ENCODE measurements at places on chromosomes 6 and 20.

- no peak for DNase-seq
Measured at GRCh38 chr6:82836022-82836575, 229.5 kb downstream of the UBE3D start.

DNA sequence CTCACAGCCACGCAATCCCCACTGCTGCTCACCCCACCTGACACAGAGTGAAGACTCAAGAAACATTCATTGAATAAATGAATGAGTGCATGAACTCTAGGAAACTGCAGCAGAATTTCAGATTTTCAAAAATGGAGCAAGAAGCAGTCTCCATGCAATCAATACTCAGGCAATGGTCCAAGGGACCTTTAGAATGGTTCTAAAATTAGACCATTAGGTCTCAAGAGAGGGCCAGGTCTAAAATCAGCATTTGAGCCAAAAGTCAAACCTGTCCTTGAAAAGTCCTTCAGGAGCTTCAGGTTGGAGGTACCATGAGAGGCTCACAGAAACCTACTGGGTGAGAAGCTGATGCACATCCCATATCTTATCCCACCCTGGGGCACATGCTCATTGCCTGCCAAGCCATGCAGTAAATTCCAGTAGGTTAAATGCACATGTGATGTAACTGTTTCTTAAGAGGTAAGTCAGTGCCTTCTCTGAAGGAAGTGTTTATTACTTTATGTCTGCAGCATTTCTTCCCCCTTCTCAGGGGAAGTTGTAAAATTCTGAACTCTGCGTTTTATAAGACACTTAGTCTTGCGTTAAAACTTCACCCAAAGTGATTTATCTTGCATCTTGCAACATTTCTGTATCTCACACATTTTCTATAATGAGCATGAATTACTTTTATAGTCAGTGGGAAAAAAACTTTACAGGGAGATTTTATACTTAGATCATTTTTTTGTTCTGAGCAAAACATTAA is 126.6 kb downstream of the ADAT2 start:
- DNase-seq, result no peak

DNA sequence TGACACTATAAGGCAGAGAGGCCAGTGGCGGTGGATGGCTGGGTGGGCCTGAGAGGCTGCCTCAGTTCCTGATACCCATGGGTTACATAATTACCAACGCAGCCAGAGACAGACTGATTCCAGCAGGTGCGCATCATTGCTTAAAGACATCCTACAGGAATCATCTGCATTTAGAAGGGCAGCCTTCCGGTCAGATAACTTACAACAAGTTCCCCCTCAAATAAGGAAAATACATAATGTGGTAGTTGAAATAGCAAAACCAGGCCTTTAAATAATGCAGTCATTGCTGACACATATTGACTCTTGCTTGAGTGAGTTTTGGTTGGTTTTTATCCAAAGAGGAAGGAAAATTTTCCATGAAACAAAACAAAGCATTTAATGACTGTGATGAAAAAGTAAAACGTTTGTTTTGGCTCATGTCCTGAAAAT is 81.9 kb downstream of the SIM1 start:
- no peak for DNase-seq

DNA sequence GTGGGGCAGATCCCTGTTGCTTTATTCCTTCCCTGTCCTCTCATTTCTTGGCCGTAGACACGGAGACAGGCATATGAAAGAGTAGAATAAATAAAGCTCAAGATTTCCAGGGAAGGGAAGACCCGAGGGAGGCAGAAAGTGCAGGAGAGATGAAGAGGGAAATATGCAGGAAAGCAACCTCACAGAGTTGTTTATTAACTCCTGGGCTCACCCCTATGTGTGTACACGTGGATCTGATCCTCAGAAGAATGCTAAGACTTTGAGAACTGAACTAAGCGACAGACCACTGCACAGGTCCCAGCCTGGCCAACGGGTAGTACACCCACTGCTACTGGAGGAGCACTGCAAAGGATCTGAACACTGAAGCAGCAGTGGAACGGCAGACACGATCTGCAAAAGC is 156.2 kb downstream of the KIF16B start:
- DNase-seq, result no peak

GRCh38 chr20:19699180-19699971 is 58.7 kb upstream of the RIN2 start:
- peak; percentile 67 for DNase-seq

- DNase-seq, result no peak
Measured at GRCh38 chr20:19897891-19898290, 119.3 kb upstream of the NAA20 start.

GRCh38 chr20:20367575-20368417 is at the start of gene INSM1:
INSM1 (plus strand) TSS chr20:20368104; CDS start chr20:20368268, 164 bp downstream.
- no peak for DNase-seq

GRCh38 chr6:168358842-168359420 is 39.4 kb upstream of the DACT2 start:
- DNase-seq, result no peak

GRCh38 chr6:162315291-162315690 is 412.3 kb downstream of the PRKN start:
- no peak for DNase-seq

GRCh38 chr6:46128476-46128875 is 1.3 kb upstream of the ENPP4 start:
- DNase-seq, result no peak

DNA sequence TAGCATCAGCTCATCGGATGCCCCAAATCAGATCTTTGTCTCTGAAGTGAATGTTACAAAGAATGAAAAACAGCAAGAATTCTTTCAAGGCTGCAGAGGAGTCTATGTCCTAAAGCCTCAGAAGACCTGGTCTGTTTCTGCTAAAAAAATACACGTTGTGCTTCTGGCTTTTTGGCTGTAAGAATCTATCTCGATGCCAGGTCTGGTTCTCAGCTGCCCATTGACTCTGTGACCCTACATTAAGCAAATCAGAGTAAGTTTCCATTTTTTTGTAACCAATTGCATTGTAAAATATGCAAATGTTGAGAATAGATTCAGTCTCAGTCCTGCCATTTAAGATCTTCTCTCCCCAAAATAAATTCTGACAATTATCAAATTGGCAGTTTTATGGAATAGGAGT is 705.4 kb downstream of the RFPL4B start:
- no peak for DNase-seq

DNA sequence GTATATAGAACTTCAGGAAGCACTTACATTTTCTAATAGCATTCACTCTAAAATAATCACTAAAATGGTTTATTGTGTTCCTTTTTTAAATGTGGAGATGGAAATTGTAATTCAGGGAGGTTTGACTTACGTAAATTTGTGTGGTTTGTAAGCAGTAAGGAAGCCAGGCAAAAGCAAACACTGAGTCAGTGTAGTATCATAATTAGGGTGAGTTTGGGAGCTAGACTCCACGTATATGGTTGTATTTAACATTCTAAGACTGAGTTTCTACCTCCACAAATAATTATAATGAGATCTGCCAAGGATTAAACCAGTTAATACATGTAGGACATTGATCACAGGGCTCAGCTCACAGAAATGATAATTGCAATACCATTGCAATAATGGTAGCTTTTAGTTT is 425.5 kb downstream of the CBLN4 start:
- DNase-seq, result no peak

DNA sequence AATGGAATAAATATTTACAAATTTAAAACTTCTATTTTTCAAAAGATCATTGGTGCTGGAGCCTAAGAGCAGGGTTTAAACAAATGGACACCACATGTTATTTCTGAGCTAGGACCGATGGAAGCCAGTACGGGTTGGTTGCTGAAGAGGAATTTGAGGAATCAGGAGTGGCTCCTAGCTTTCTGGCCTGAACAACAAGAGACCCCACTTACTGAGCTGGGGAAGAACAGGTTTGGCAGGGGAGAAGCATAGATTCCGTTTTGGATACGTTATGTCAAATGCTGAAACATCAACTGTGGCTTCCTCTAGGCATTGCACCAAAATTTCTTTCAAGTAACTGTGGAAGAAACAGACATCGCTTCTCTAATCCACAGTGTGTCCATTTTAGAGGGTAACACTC is 6.7 kb downstream of the WDR27 start:
- no peak for DNase-seq

- no peak for DNase-seq
Measured at GRCh38 chr6:43823879-43824702, 54.1 kb downstream of the VEGFA start.

- DNase-seq, result no peak
Measured at GRCh38 chr6:168746013-168746412, 305.0 kb downstream of the SMOC2 start.

DNA sequence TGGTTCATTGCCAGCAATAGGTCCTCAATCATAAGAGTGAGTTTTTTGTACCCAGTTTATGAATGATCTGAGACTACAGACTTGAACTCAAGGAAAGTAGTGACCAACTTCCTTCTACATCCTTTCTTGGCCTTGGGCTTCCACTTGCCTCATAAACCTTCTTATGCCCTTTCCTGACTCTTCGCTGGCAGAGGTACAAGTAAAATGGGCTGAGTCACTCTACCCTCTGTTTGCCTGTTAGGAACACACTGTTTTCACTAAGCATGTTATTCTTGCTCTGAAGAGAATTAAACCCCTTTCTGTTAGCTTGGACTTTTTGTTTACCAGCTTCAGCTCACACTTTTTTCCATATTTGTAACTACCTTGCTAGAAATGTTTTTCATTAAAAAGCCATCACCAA is 74.4 kb downstream of the PKHD1 start:
- no peak for DNase-seq

DNA sequence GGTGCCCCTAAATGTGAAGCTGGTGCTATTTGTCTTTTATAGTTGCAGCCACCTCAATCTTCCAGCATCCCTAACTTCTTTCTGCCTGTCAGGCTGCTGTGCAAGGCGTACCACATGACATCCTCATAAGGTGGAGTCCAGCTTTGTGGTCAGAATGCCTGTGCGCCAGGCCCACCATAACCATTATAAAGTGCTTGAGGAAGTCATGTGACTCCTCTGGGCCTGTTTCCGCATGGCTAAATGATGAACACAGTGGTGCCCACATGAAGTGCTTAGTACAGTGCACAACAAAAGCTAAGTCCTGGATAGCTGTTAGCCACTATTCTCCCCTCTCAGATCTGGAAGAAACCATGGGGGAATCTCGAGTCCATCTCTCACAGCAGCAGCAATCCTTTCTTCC is 75.6 kb downstream of the INSM1 start:
- no peak for DNase-seq

GRCh38 chr6:116283191-116283590 is 3.5 kb upstream of the TSPYL1 start:
- DNase-seq, result no peak

DNA sequence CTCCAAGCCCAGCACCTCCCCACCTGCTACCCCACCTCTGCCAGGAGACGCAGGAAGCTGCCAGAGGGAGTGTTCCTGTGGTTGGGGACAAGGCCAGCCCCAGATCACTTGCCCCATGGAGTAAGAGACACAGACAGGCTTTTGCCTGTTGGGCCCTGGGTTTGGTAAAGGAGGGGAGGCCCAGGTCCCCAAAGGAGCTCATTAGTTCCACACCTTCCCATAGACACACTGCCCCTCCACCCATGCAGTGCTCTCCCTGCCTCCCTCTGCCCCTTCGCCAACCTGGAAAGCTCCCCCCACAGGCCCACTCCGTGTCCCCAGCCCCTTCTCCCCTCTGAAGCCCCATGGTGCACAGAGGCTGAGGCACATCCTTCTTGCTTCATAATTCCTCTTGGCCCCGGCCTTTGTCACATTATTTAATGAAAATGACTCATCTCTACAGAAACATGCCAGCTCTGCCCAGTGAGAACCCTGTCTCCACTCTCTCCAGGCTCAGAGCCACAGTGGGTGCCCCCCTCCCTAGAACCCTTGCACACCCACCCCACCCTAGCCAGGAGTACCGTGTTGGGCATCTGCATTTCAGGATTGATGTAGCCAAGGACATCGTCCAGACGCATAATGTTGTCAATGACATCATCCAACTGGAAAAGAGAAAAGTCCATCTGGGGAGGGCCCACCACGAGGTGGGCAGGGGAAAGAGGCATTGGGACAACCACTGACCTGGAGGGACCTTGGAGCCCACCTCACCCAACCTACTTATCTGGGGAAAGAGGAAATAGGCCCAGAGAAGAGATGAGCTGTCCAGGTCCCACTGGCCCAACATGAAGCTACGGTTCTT is 46.0 kb downstream of the TFEB start:
- no peak for DNase-seq

- no peak for DNase-seq
Measured at GRCh38 chr6:11324453-11325015, 92.1 kb upstream of the NEDD9 start.

- no peak for DNase-seq
Measured at GRCh38 chr20:37430044-37430443, 84.1 kb downstream of the SRC start.

GRCh38 chr6:109291902-109292301 is 90.4 kb downstream of the CD164 start:
- DNase-seq, result no peak

DNA sequence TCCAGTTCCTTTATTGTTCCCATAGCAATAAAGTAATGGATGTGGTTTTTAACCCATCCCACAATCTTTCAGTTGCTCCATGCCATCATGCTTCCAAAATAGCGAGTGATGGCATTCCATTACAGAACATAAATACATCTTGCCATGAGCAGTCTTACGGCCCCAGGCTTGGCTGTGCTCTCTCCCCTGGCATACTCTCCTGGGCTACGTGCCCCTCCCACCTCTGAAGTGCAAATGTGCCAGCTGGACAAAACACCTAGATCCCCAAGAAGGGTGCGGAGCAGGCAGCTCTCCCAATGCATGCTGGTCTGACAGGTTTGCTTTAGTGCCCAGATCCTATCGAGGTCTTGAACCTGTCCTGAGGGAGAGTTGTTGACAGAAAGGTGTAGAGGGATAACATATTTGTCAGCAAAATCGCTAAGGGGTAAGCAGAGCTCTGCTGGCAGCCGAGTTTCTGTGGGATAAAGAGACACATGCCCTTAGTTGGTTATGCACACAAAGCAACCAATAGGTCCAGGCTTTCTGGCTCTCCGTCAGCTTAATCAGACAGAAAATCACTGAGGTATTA is 43.9 kb upstream of the PAX1 start:
- DNase-seq, result no peak

- no peak for DNase-seq
Measured at GRCh38 chr6:40845553-40845952, 193.5 kb downstream of the UNC5CL start.
